HepG2 (cell line): ENCODE measurements at places on chromosomes 4 and X. TPM values are rescaled to one million over a fixed set of nuclear protein-coding genes. Genes with fewer than 3 reads are reported as not detected.

GRCh38 chr4:119315036-119315435, 6.9 kb downstream of the FABP2 start:
- no peak for DNase-seq

- no peak for DNase-seq
Measured at GRCh38 chr4:145618210-145618931, 814 bp upstream of the MMAA start.

DNA sequence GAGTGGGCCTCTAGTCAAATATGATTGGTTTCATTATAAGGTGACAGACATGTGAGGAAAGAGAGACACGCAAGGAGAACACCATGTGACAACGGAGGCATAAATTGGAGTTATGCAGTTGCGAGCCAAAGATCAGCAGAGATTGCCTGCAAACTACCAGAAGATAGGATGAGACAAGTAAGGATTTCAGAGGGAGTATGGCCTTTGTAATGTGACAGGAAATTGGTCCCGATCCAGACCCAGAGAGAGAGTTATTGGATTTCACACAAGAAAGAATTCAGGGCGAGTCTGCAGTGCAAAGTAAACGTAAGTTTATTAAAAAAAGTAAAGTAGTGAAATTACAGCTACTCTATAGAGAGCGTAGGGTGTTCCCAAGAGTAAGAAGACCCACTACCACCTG, 35.7 kb upstream of the NDST4 start:
- DNase-seq, result no peak

DNA sequence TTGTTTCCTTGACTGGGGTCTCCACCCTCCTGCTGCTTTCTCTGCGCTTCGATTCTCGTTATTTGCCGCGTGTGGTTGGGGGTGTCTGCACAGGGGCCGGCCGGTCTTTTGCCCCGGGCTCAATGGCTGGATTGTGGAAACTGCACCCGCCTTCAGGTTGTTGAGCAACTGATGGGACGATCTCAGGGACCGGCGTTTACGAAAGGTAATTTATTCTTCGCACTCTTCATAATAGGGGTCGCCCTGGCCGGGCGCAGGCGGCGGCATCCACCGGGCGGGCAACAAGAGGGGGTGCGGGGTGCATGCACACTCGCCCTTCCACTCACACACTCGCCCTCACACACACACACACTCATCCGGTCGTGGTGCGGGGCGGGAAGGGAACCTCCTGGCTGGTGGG, 1.4 kb downstream of the ADGRL3 start:
- DNase-seq, result no peak

- DNase-seq, result no peak
Measured at GRCh38 chrX:130902446-130902782, 595 bp downstream of the ENOX2 start.

DNA sequence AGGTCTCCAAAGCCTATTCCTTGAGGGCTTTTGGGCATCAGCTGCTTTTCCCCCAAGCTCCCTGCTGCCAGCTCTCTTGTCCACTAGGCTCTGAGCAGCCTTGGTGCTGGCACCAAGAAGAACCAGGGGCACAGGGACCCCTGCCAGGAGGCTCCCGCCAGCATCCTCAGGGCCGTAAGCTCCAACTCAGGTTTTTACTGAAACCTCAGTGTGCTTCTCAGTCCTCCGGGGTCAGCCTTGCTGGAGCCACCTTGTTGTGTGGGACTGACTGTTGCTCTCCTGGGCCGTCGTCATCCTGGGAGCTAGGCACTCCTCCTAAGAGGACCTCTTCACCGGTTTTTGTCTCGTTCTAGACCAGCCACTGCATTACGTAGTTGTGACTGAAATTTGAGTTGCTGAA, 38.9 kb downstream of the NOP14 start:
- no peak for DNase-seq

- no peak for DNase-seq
Measured at GRCh38 chr4:76597423-76597979, 162.5 kb downstream of the SHROOM3 start.

- DNase-seq, result no peak
Measured at GRCh38 chr4:98617358-98618047, 40.9 kb downstream of the TSPAN5 start.

GRCh38 chrX:8869812-8870211, 68.6 kb upstream of the FAM9A start:
- DNase-seq, result no peak

The USP17L29 gene
- not detected in 2 replicates for total RNA-seq
